ENCODE measurements at places on chromosomes 1 and 21. TPM values are rescaled to one million over a fixed set of nuclear protein-coding genes. Genes with fewer than 3 reads are reported as not detected.

- no peak for DNase-seq
Observed at GRCh38 chr1:20148571-20149500, 9.7 kb downstream of the PLA2G2F start.

The TRIM58 gene
- 2.5 TPM for total RNA-seq

The IL20 gene
- total RNA-seq: not detected

The FAM163A gene
- 0.21 TPM for total RNA-seq

DNA sequence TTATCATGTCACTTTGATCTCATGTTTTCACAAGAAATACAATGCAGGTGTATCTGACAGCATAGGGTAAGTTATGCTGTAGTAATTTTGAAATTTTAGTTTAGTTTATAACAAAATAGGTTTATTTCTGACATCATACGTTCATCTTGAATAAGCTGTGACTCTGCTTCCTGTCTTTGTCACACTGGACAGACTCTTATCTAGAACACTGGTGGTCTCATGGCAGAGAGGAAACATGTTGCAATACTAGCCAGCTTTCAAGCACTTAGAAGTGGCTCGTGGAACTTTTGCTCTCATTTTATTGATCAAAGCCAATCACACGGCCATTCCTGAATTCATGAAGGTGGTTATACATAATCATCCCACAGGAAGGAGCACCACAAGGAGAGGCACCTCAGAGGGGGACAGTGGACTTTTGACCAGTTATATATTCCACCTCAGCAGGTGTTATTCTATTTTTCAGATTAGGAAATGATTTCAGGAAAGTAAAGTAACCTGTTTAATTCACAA, 46.5 kb downstream of the CYP2J2 start:
- DNase-seq: no peak

GRCh38 chr1:67441183-67441582, 11.0 kb upstream of the SERBP1 start:
- DNase-seq: peak; percentile 79

- no peak for DNase-seq
Observed at GRCh38 chr1:20349561-20349960, 58.9 kb downstream of the VWA5B1 start.

DNA sequence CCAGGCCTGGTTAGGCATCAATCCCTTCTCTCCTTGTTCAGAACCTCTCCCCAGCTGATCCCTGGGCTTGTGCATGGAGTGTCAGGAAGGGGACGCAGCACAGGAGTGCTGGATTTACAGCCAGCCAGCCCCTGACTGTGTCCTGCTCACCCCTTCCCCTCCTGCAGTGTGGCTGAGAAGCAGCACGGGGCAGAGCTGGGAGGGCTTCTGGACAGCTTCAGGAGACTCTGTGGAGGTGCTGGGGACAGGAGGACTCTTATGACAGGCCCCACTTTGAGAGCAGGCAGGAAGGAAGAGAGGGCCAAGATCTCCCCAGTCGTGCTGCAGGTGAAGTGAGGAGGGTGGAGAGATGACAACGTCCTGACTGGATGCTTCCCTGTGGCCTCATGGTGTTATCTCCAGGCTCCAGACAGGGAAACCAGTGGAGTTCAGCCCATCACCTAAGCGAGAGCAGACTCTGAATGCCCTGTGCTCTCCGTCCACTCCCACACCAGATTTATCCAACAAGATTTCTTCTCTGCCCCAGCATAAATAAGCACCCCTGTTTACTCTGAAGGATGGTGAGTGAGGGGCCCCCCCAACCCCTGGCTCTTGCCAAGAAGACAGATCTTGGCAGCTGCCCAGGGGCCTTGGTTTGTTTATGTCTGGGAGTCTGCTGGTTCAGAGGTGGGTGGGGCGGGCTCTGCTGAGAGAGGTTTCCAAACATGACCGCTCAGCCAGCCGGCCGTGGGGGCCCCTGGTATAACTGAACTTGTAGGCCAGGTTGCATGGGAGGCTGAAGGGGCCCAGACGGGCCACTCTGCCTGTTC, 21.3 kb downstream of the TMCC2 start:
- DNase-seq: peak; percentile 89
